ENCODE measurements at places on chromosomes 12 and 14.

- no peak for DNase-seq
Measured at GRCh38 chr12:125907351-125907750, 842.1 kb downstream of the AACS start.

GRCh38 chr14:26598672-26599131, 869 bp upstream of the NOVA1 start:
- no peak for DNase-seq

DNA sequence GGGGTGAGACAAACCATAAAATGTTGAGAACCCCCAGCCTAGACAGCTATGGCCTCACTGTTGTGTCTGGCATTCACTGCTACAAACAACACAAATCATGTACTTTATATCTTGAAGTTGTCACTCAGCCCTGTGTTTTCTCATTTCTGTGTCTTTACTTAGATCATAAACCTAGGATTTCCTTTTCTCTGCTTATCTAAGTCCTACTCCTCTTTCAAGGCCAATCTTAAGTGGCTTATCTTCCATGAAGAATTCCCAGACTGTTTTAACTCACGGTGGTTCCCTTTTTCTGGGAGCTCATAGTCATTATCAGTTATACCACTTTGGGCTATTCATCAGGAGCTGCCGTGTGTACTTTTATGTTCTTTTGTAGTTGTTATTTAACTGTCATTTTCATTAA, 42.1 kb downstream of the FLRT2 start:
- no peak for DNase-seq

DNA sequence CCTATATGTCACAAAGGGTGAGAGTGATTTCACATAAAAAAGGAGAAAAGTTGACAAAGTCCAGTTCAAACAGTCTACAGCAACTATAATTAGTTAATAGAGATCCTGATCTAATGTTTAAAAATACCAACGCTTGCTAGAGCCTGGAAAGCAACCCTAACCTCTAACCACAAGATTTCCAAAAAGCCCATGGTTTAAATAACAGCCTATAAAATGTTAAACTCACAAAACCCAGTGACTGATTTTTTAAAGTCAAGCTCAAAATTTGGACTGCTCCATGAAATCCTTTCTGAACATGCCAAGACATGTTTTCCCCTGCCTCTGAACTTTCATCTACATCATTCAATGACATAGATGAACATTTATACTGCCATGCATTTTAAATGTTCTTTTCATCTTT, 81.6 kb downstream of the PLEKHG7 start:
- DNase-seq = no peak

DNA sequence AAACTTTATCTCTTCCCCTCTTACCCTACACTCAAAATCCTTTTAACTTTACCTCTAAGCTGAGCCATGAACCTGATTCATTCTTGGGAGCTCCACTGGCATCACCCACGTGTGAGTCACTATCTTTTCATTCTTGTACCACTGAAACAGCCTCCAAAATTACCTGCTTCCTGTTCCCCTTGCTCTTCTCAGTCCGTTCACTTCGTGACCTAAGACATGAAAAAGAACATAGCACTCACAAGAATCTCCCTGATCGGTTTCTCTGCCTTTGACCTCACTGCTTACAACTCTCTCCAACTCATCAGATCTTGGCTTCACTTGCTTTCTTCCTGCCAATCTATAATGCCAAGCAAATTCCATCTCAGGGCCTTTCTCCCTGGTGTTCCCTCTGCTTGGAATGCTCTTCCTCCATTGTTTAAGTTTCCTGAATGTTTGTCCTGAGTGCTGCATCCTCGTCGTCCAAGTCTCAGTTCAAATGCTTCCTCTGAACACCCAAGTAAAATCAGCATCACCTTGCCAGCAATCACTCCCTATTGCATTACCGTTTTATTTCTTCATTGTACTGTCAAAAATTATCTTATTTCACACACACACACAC, 9.2 kb downstream of the GLIPR1 start:
- DNase-seq = no peak

- DNase-seq = no peak
Measured at GRCh38 chr12:108670066-108670631, 36.5 kb upstream of the SELPLG start.

- no peak for DNase-seq
Measured at GRCh38 chr12:121560392-121561008, 20.3 kb downstream of the KDM2B start.

GRCh38 chr12:130715998-130716968, at the start of gene RIMBP2:
TSS of gene RIMBP2 (minus strand) at chr12:130716299. CDS start at chr12:130479013, 237,286 bp downstream.
- DNase-seq = no peak

- DNase-seq = no peak
Measured at GRCh38 chr12:3589745-3590144, 98.7 kb downstream of the PRMT8 start.

DNA sequence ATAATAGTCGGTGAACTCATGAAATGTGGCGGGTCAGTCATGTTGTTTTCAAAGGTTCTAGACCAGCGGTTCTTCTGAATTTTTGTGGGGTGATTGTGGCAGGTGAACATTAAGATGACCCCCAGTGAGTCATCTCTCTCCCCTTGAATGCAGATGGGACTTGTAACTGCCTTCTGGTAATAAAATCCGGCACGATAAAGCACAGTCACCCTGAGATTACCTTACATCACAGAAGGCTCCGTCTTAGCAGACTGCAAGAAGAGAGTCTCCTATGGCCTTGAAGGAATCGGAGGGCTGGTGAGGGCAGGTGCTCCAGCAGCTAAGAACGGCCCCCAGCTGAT, 189.6 kb downstream of the FOXN3 start:
- no peak for DNase-seq

DNA sequence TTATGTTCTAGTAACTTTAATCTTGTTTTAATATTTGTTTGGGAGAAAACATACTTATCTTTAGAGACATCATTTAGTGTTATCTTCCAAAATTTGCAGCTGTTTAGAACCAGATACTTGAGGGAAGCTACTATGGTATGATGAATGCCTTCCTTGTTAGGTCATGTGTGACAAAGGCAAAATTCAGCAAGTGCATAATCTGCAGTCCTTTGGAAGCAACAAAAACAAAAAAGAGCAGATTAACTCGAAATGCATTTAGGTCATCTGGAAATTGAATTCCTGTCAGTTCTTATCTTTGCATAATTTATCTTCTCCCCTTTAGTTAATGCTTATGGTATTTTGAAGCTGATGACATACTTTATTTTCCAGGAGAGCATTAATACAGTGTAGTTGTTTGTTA, 3.5 kb downstream of the FBXO34 start:
- DNase-seq = no peak

- DNase-seq = no peak
Measured at GRCh38 chr12:29706311-29706710, 77.4 kb downstream of the TMTC1 start.

GRCh38 chr12:2373307-2373706, 320.5 kb downstream of the CACNA1C start:
- DNase-seq = no peak

DNA sequence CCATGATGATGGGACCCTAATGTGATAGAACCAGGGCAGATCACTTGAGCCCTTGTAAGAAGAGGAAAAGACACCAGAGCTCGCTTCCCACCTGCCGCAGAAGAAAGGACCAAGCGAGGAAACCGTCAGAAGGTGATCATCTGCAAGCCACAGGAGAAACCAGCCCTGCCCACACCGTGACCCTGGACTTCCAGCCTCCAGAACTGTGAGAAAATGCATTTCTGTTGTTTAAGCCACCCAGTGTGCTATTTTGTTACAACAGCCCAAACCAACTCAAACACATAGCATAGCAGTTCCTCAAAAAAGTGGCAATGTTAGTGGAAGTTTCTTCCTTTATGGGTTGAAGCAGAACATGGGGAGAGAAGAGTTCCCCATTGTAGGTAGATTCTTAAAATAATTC, 107.9 kb upstream of the BCL2L14 start:
- no peak for DNase-seq

- no peak for DNase-seq
Measured at GRCh38 chr12:92503029-92503931, 199.5 kb upstream of the PLEKHG7 start.

DNA sequence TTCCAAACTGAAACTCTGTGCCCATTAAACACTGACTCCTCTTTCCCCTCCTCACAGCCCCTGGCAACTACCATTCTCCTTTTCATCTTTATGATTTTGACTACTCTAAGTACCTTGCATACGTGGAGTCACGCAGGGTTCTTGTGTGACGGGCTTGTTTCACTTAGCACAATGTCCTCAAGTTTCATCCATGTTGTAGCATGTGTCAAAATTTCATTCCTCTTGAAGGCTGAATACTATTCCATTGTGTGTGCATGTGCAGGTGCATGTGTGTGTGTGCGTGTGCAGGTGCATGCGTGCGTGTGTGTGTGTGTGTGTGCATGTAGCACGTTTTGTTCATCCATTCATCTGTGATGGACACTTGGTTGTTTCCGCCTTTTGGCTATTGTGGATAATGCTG, 106.1 kb downstream of the ZFP36L1 start:
- no peak for DNase-seq

DNA sequence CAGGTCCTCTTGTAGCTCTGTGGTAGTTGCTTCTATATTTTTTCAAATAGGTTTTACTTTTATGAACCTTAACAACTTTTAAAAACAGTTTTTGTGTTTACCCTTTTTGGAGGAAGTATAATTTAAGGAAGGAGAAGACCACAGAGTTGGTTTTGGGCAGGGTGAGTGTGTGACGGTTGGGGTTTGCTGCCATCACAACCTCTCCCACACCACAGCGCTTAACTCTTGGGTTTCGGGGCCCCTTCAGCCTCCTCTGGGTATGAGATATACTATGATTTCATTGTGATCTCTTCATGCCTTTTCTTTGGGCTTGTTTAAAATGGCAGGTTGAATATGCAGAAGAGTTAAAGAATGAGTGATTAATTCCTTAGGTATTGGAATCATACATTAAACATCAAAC, 228.7 kb upstream of the CRY1 start:
- DNase-seq = no peak

DNA sequence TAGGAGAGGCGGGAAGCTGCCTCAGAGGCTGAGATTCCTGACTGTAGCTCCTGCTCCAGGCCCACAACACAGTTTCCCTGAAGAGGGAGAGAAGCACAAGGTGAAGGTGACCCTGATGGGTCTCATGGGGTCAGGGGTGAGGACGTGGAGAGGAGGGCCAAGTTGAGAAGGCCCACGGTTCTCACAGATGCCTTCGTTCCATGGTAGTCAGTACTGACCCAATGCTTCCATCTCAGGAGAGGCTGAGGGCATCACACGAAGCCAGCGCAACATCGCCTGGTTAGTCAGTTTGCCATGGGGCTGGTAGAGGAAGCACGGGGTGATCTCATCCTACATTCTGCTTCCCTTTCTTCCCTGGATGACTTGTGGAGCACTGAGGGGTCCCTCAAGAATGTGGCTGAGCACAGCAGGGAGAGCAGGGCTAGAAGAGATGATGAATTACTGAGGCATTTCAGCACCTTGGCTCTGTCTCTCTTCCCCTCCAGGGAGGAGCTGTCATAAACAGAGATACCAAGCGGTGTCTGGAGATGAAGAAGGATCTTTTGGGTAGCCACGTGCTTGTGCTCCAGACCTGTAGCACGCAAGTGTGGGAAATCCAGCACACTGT, 51.9 kb downstream of the GALNT8 start:
- DNase-seq = no peak

- no peak for DNase-seq
Measured at GRCh38 chr12:48028541-48029431, 24.5 kb upstream of the COL2A1 start.

GRCh38 chr14:33985242-33985641, 34.4 kb upstream of the EGLN3 start:
- DNase-seq = no peak

GRCh38 chr14:64442300-64442988, 22.9 kb upstream of the AKAP5 start:
- DNase-seq = no peak

DNA sequence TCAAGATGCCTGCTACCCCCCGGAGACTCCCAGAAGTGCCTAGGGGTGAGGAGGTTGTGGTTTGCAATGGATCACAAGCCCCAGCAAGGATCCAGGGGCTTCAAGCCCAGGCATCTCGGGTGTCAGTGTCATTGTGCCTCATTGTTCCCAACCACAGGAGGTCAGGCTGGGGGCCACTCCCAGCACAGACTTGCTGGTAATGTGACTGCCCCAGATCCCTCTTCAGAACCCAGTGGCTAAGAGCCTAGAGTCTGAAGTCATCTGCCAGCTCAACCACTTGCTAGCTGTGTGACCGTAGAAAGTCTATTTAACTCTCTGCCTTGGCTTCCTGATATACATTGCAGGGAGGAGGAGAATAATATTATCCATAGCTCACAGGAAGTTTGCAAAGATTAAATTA, 7.7 kb upstream of the ASB2 start:
- no peak for DNase-seq

GRCh38 chr14:47194055-47194454, 481.4 kb downstream of the MDGA2 start:
- no peak for DNase-seq

DNA sequence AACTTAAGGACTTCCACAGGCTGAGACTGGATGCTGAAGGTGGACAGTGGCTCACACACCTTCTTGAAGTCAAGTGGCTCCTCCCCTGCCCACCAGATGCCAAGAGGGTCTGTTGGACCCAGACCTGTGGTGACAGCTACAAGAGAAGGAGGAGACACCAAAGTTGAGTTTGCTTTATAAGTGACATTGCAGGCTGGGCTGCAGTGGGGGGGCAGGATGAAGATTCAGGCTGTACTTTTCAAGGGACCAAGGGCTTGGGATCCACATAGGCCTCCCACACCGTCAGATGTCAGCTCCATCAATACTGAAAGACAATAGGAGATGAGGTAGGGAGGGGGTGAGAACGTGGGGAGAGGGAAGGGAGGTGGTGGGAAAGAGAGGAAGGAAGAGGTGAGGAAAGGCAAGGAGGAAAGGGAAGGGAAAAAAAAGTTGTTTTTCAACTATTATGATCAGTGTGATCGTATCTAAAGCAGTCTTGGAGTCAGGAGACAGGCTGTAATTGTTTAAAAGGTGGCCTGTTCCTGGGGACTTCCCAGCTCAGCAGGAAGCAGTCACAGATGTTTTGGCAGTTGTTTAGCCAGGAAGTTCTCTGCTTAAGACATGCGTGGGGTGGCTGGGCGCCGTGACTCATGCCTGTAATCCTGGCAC, 84.1 kb upstream of the RESF1 start:
- no peak for DNase-seq

DNA sequence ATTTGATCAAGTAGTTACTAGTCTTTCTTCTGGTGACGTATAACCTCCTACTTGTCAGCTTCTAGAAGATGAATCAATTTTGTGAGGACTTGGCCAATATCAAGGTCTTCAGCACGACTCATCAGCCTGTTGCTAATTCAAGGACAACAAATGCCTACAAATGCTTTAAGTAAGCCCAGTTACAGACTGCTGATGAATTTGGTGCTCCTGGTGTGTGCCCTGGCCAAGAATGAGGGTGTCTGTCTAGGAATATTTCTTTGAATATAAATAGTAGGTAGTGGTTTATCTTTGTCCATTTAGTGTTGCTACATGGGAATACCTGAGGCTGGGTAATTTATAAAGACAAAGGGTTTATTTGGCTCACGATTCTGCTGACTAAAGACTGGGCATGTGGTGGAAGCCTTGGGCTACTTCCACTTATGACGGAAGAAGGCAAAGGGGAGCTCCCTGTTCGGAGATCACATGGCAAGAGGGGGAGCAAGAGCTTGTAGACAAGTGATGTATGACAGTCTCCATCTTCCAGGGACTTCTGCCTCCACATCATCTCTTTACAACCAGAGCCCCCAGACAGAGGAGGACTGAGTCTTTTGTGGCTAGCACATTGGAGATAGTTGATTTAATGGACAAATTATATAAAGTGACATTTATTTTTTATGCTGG, 180.2 kb downstream of the CRADD start:
- DNase-seq = no peak

GRCh38 chr12:18479256-18479655, 217.9 kb downstream of the PIK3C2G start:
- DNase-seq = no peak

GRCh38 chr12:24608637-24609285, 340.1 kb downstream of the BCAT1 start:
- DNase-seq = no peak
